ENCODE measurements at places on chromosomes 1 and 21.

GRCh38 chr1:12757836-12758235 is 11.8 kb downstream of the CFAP107 start:
- DNase-seq = no peak

GRCh38 chr1:3135073-3135702 is 66.2 kb downstream of the PRDM16 start:
- no peak for DNase-seq

- DNase-seq = no peak
Observed at GRCh38 chr21:42042651-42043050, 28.5 kb upstream of the UMODL1 start.

DNA sequence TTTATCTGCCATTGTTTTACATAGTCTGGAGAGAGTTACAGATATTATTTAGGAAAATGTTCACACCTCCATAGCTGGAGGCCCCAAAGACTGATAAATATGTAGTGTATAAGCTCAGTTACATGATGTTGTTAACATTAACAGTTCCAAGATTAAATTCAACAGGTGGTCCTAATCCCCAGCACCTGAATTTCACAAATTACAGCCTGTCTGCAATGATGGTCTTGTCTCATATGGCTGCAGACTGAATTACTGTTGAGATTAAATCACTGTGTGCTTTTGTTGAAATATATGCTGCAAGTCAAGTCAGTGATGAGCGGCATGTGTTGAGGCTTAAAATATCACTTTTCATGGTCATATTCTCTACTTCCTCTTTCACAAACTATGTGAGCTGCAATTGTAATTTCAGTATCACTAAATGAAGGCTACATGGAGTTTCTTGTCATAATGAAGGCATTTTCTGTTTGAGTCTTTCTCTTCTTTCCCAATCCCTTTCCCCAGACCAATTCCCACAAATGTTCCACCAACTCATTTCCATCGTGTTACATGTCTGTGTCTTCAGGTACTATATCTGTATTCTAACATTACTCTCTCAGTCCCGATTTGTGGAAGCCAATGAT is 4.2 kb downstream of the ST6GALNAC5 start:
- no peak for DNase-seq

GRCh38 chr1:110188035-110188618 is 22.0 kb upstream of the KCNC4 start:
- DNase-seq = no peak

DNA sequence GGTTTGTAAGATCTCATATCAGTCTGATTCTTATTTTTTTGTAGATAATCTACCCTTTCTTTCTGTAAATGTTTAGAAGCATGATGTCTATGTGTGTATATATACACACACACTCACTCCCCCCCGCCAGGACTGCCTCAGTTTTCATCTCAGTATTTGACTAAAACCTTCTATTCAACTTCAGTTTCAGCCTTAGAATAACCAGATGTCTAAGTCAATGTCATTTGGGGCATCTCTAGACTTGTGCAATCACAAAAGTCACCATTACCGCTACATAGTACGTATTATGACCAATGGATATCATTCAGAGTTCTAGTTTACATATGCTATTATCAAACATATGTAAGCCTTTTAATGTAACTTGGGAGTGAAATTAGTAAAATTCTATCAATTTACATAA is 53.3 kb upstream of the BOLA1 start:
- no peak for DNase-seq

DNA sequence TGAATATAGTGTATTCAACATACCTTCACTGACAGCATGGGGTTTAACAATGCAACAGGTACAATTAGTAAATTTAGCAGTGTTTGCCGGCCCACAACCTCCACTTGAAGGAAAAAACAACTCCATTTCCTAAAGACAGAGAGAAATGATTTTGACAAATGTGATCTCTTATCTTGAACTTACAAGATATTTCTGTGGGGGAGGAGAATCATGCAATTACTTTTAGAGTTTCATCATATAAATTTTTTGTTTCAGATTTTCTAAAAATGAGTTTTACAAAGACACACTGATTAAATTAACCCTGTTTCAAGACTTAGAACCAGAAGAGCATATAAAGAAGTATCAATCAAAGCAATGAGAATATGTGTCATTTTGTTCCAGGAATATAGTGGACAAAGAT is 80.3 kb downstream of the NME7 start:
- no peak for DNase-seq

DNA sequence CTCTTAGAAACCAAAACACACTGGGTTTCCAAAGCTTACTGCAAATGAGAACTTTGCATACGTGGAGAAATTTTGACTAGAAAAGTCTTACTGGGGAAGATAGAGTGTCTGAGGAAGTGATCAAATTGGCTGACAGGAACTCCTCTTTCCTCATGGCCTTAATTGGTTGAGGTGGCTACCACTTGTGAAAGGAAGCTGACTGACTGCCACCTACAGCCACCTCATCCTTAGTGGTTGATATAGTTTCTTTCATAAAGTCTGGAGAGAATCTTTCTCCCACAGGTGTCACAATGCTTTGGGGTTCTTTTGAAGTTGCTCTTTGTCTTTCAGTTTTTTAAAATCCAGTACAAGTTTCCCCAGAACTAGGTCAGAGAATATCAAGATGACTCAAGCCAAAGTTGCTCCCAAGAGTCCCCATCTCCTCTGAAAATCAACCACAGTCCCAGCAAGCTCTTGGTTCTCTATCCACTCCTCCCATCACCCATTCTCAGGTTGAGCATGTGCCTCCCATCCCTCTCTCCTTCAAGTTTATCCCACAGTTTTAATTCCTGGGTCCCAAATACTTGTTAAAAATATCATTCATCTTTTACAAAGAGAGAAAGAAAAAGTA is 43.3 kb downstream of the GPR88 start:
- no peak for DNase-seq

GRCh38 chr21:41361786-41362604 is at the start of gene MX2:
Gene MX2, plus strand, starts transcription at chr21:41362027. Its CDS starts 14,880 bp downstream, at chr21:41376907.
- peak; percentile 59 for DNase-seq

DNA sequence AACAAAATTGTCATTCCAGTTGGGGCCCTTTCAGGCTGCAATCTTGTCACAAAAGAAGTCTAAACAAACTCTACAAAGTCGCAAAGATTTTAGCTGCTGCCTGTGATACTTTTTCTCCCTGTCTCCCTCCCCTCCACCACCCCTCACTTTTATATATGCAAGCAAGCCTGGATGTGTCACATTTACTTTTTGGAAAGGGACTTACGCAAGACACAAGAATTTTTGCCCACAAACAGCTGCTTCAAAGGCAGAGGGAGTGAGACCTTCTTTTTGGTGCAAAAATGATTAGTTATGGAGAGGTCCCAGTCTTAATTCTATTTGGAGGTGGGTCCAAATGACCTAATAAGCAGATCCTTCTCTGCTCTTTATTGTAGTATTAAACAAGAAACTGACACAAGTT is 22.9 kb upstream of the RALGPS2 start:
- DNase-seq = no peak

DNA sequence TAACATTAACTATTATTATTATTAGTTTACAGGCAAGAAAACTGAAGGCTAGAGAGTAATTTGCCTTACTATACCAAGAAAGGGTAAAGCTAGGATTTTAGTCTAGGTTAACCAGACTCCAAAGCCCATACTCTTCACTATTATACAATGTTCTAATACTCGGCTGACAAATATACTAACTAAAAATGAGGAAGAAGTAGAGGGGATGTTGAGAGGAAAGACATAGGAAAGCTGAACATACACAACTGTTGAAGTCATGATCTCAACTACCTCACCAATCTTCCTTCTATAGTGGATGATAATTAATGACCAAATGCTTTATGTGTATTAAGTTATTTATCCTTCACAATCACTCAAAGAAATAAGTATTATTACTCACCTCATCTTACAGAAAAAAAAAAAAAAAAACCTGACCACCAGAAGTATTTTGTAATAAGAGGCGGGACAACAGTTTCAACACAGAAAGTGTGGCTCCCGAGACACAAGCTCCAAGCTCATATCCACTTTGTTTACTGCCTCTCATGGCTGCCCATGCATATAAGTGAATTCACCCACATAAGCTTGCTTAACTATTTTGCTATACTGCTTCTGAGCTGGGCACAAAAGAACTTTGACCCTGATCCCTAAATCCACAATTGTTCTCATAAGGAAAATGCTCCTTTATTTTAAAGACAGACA is 78.0 kb downstream of the USP1 start:
- no peak for DNase-seq

DNA sequence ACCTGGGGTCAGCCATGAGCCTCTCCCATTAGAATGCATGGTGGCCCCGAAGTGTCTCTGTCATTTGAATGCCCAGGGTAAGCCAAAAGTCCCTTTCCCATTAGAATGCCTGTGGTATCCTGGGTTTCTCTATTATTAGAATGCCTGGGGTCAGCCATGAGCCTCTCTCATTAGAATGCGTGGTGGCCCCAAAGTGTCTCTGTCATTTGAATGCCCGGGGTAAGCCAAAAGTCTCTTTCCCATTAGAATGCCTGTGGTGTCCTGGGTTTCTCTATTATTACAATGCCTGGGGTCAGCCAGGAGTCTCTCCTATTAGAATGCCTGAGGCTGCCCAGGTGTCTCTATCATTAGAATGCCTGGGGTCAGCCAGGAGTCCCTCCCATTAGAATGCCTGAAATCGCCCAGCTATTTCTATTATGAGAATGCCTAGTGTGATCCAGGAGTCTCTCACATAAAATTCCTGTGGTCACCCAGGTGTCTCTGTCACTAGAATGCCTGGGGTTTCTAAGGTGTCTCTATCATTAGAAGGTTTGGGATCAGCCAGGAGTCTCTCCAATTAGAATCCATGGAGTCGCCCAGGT is 65.5 kb downstream of the RNF187 start:
- no peak for DNase-seq

DNA sequence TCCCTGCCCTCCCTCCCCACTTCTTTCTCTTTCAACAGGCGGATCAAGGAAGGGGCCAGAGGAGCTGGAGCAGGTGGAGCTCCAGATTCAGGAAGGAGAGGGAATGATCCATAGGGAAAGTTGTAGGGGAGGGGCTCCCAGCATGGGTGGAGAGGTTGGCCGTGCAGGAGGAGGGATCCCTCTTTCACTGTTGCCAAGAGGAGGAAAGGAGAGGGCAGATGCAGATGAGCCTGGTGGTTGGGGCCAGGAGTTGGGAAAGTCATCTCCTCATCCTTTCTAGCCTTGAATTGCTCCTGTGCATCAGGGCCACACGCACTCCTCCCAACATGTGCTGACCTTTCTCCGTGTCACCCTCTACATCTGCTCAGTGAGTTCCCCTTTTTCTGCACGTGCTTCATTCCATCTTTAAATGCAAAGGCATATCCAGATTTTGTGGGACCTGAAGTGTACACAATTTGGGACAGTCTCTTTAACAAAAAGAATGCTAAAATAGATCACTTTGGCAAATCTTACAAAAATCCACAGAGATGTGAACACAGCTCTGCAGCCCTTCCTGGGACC is 32.4 kb downstream of the ZBTB18 start:
- no peak for DNase-seq

DNA sequence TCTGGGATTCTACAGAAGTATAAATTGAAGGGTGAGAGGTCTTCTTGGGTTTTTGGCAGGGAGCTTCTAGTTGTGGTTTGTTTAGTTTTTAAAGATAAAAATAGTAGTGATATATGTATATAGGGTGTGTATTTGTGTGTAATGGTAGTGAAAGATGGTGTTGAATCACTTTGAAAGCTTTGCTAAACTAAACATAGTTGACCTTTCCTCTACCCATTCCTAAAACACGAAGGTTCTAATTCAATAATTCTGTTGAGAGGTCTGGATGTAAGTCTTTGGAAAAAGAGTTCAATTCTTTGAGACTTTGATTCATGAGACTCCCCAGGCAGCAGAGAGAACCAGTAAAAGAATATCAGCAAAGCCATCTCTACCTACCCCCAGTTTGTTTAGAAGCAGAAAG is 247.9 kb upstream of the DUSP10 start:
- no peak for DNase-seq

- no peak for DNase-seq
Observed at GRCh38 chr1:160844447-160845232, 18.0 kb downstream of the CD244 start.

All from stimulated activated naive B cell treated with anti-CD40 and anti-IgM and Interleukin-4, amounts not matched to agents 10 μg/mL and 1 μg/mL and 100 μg/mL, for 72 hours (primary cell).